ENCODE measurements at places on chromosomes 2 and 18.

DNA sequence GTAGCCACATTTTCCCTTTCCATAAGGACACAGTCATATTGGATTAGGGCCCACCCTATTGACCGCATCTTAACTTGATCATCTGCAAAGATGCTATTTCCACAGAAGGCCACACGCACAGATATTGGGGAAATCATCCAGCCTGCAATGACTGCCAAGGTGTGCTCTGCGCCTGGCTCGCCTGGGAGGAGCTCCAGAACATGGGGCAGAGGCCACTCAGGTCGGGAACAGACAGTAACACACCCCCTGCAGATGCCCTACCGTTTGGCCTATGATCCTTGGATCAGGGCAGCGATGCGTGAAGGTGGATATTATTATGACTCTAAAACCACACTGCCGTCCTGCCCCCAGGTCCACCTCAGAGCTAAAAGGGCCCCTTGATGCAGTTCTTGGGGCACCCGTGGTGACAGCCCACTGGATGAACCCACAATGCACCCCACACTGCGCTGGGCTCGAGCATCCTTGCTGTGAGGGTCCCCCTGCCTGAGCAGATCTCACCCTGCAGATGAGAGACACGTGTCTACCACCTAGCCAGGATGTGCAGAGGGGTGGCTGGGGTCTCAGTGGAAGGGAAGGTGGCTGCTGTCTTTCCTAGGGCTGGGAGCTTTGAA is 72.9 kb upstream of the ZNF516 start:
- ATAC-seq = no peak

GRCh38 chr2:233199870-233200269 is 51.6 kb upstream of the ATG16L1 start:
- ATAC-seq = no peak

GRCh38 chr2:171297956-171298355 is 135.8 kb downstream of the METTL8 start:
- no peak for ATAC-seq

DNA sequence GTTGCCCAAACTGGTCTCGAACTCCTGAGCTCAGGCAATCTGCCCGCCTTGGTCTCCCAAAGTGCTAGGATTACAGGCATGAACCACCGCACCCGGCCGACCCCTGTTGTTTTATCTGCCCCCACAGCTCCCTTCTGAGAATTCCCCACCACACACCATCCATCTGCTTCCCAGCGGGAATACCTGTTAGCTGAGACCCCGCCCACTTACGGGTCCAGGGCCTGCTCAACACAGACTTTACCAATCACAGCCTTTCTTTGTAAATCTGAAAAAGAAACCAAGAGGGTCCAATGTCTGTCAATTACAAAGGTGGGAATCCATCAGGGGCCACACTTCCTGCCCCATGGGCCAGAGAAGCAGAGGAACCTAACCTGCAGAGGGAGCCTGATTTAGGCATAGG is 14.2 kb upstream of the CABLES1 start:
- no peak for ATAC-seq

DNA sequence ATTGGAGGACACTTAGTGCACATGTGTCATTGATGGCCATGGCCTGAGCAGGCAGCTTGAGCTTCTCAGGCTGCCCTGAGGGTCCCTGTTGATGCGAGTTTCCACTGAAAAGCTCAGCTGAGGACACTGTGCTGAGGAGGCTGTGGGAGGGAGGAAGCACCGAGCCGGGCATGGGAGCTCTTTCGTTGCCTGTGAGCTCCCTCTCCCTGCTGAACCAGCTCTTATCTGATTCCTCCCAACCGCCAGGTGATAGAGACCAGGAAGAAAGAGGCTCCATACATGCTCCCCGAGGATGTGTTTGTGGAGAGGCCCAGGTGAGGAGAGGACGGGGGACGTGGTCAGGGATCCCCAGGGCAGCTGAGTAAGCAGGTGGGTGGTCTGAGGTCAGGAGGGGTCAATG is 27.3 kb downstream of the POMC start:
- no peak for ATAC-seq

- no peak for ATAC-seq
These were observed 19.3 kb downstream of the MRPL30 start for GRCh38 chr2:99200076-99200800.

DNA sequence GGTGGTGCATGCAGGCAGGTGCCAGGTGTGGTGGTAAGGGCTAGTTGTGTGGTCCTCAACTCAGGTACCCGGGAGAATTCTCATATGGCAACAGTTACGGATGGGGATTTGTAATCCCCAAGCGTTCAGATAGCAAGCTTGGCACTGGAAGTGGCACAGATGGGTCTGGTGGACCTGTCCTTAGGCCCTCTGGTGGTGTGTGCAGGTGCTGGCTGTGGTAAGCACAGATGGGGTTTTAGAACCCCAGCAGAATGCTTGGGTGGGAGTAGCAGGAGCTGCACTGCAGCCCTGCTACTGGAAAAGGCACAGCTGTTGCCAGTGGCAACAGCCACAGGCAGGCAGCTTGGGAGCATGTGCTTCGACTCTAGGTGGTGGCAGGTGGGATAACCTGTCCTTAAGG is 948.2 kb upstream of the FAM98A start:
- no peak for ATAC-seq

- ATAC-seq = no peak
These were observed 586 bp downstream of the STK16 start for GRCh38 chr2:219245899-219246230.

DNA sequence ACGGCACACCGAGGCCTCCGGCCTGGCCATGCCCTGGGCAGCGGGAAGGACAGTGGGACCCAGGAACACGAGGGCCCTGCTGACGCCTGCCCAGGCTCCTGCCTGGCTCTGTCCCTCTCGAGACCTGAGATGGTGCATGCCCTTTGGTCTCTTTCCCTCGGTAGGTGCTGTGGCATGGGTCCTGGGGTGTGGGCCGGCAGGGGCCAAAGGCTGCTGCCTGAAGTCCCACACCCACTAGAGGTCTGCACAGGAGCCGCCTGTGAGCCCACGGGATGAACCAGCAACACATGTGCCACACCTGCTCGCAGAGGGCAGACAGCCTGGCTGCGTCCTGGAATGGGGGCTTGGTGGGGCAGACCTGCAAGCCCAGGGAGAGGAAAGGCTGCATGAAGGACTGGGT is 73.3 kb downstream of the NDUFA10 start:
- no peak for ATAC-seq

DNA sequence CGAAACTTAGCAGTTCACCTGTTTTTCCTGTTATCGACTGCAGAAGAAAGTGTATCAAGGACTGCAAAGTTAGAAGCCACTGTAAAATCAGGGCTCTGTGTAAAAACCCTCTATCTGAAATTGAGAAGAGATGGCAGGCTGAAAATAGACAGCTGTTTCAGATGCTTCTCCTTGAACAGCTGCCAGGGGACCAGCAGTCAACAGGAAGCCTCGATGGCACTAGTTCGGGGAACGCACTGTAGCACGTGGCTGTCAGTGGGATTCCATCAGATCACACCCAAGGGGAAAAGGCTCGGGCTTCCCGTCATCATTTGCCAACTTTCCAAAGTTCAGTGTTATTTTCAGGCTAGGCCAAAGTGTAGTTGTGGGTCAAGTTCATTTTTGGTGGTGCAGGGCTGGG is 316.9 kb downstream of the TXNL1 start:
- ATAC-seq = no peak

DNA sequence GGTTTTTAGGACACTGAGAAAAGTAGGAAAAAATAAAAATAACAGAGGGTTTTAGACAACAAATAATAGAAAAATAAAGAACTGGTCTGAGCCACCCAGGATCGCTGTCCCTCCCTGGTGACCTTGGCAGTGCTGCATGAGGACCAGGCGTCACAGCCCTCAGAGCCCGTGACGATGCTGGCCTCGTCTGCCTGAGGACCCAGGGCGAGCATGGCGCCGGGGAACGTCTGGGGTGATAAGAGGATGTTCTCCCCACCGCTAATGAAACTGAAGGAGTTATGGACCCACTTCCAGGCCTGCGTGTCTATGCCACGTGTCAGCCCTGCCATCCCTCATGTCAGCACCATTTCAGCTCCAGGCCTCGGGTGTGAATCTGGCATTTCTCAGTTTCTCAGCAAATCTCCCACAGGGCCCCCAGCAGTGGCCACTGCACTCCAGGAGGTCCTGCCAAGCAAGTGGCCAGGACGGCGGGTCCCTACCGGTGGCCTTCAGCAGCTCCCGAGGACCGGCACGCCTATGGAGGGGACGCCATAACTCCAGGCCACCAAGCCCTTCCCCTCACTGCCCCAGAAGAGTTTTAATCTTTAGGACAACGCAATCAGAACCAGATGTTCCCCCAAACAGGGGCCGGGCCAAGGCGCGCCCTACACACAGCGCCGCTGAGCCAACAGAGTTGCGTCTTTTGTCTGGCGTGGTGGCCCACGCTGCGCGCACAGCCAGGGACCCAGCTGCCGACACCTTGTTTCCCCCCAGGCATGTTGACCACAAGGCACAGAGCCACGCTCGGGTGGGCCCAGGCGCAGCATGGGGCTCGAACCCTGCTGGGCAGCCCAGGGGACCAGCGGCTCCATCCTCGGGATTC is 179.7 kb downstream of the TWIST2 start:
- ATAC-seq = peak; percentile 23

- ATAC-seq = no peak
These were observed 230.1 kb upstream of the PXDN start for GRCh38 chr2:1974397-1974796.

DNA sequence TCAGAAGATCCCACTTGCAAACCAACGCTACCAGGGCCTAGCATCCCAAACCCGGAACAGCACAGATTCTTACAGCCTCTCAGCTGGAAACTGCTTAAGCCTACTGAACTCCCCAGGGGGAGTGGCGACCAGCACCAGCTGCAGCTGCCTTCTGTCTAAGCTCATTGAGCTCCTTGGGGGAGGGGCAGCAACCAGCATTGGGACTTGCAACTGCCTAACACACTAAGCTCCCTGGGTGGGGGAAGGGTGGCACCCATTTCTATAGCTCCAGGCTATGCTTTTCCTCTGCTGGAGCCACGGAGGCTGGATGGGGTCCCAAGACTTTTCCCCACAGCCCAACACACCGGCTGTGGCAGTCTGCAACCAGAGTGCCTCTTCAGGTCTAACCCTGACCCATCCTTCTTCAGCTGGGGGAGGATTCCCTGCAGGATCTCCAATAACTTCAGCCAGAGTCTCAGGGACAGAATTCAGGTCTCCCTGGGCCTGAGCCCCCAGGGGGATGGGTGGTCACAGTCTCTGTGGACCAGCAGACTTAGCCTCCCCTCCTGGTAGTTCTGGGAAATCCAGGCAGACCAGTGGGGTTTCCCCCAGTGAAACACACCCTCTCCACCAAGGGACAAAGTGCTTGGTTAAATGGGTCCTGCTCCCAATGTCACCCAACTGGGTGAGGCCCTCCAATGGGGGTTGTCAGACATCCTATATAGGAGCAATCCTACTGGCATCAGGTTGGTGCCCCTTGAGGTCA is 45.9 kb upstream of the ITGA4 start:
- no peak for ATAC-seq

- ATAC-seq = no peak
These were observed 104.6 kb downstream of the UNC80 start for GRCh38 chr2:209876211-209876610.

DNA sequence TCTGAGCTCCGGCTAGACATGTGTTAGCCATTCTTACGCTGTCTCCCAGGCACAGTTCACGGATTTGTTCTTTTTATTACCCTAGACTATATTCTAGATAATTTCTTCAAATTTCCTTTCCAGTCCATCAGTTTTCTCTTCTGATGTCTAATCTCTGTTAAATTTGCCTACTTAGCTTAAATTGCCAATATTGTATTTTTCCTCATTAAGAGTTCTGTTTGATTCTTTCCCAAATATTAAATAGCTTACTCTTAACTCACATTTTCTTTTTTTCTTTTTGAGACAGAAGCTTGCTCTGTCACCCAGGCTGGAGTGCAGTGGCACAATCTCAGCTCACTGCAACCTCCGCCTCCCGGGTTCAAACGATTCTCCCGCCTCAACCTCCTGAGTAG is 21.2 kb downstream of the CROCC2 start:
- ATAC-seq = no peak

DNA sequence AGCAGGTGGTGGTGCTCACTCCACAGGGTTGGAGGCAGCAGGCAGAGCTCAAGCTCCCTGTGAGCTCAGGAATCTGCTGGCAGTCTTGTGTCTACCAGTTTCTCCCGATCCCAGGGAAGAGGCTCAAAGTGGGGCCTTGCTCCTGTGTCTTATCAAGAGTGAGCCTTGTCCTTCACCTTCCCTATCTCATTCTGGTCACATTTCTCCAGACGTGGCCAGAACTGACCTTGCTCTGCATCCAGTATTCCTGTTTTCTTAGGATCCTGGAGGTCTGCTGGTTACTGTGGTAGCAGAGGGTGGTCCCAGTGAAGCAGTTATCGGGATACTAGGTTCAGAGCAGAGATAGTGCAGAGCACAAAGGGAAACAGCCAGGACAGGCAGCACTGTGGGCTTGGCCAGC is 47.1 kb upstream of the ASB18 start:
- ATAC-seq = no peak

GRCh38 chr18:32175265-32175664 is 14.6 kb upstream of the MEP1B start:
- ATAC-seq = no peak

- no peak for ATAC-seq
These were observed 964.9 kb upstream of the KLHL29 start for GRCh38 chr2:22420076-22420475.

GRCh38 chr2:191048073-191048472 is 34.1 kb upstream of the STAT1 start:
- ATAC-seq = no peak

- ATAC-seq = no peak
These were observed 10.7 kb downstream of the ZEB2 start for GRCh38 chr2:144509001-144509878.

DNA sequence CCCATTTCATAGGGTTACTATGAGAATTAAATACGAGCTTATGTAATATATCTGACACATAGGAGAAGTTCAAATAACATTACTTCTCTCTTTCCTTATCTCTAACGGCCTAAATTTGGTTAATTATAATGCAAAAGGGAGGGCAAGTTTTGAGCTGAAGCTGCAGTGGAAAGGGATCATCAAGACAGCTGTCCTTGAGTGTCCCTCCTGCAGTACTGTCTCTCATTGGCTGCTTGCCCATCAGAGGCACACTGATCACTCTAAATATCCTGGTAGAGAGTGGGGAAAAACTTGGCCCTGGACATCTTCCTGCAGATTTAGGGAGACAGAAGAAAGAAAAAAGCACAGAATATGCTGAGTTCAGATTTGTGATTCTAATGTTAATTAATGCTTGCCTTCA is 186.0 kb downstream of the CAMKMT start:
- ATAC-seq = no peak

- no peak for ATAC-seq
These were observed 263.3 kb upstream of the PKDCC start for GRCh38 chr2:41784496-41784895.

- ATAC-seq = no peak
These were observed 182.2 kb downstream of the PPP1R1C start for GRCh38 chr2:182167882-182168281.

DNA sequence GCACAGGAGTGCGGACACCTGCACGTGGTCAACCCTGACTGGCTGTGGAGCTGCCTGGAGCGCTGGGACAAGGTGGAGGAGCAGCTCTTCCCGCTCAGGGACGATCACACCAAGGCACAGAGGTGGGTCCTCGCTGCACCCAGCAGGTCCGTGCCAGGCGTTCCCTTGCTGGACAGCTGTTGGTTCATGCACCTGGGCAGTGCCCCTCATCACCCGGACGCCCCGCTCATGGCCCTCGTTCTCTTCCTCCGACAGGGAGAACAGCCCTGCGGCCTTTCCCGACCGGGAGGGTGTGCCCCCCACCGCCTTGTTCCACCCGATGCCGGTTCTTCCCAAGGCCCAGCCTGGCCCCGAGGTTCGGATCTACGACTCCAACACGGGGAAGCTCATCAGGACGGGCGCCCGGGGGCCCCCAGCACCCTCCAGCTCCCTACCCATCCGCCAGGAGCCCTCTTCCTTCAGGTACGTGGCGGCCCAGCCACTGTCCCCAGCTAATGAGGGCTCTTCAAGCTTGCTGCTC is 38.0 kb downstream of the CTDP1 start:
- ATAC-seq = no peak

GRCh38 chr2:27082773-27083409 is 3.7 kb upstream of the KHK start:
- no peak for ATAC-seq
